Activated CD4-positive, alpha-beta T cell treated with anti-CD3 and anti-CD28 coated beads, Interleukin-2, amount 50 U/mL, for 24 hours (primary cell): ENCODE measurements at places on chromosomes 1 and 21.
A peak's percentile ranks its signal among the peaks of the same experiment; 100 is the strongest.

DNA sequence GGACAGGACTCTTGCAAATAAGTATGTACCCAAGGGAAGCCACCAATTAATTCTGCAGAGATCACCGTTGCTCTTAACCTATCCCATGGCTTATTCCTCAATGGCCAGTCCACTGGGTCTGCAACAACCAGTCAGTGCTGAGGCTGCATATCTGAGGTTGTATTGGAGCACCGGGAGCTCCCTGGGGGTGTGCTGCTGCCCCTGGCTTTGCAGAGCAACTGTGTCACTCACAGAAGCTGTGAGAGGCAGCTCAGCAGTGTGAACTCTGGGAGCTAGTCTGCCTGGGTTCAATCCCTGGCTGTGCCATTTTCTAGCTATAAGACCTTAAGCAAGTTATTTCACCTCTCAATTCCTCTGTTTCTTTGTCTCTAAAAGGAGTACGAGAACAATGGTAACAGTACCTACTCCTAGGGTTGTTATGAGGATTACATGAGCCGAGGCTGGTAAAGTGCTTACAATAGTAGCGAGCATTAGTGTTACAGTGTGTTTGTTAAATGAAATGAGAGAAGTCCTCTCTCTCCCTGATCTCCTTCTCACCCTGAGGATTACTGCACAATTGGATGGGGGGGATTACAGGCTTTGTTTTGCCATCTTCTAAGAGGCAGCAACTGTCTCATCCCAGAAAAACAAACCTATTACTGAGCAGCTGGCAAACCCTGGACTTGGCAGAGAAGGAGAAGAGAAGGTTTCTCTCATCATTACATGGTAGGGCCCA, 3.6 kb downstream of the RXRG start:
- DNase-seq = no peak

GRCh38 chr1:172431721-172432192, 11.3 kb downstream of the C1orf105 start:
- no peak for DNase-seq

- no peak for DNase-seq
These were observed 14.3 kb upstream of the SEC16B start for GRCh38 chr1:177984136-177984525.

DNA sequence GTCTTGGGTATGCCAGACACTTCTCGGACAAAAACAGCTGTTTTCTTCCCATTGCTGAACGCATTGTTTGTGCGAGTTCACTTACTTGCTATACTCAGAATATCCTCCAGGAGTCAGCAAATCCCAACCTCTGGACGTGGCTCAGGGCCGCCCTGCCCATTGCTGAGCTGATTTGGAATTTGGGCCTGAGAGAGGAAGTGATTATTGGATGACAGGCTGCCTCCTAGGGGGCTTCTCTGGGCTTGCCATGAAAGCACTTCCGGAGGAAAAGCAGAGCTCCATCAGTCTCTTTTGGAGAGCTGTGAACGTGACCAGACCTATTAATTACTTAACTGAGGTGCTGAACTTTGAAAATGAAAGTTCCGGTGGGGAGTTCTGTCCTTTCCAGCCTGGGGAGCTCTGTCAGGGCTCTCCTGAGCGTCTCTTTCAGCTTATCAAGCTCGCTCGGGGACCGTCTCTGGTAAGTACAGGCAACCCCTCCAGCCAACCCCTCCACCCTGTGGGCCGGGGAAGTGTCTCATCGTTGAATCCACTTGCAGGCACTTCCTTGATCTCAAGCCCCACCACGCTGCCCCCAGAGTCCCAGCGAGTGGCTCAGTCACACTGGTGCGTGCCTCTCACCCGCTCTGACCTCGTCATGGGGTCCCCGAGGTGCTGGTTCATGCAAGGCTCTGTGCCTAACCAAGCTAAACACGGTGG, 76.9 kb downstream of the CLIC6 start:
- DNase-seq = peak; percentile 46

GRCh38 chr1:181588631-181589030, 105.3 kb downstream of the CACNA1E start:
- DNase-seq = no peak

DNA sequence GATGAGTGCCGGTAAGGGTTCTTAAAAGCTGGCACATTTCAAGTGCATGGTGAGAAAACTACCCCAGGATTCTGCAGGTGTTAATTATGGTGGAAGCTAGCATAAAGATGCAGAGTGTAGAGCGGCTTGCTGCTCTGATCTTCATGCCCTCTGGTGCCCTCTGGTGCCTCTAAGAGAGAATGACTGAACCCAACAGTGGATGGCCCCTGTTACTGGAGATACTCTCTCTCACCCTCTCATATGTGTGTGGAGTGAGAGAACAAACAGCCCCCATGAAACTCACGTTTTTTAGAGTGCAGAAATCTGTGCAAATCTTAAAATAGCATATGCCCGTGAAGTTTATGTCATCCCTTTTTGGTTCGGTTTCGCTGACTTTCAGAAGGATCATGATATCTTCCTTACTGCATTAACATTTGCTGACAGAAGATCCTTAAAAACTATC, 90.0 kb downstream of the GRIK1 start:
- DNase-seq = peak; percentile 33

DNA sequence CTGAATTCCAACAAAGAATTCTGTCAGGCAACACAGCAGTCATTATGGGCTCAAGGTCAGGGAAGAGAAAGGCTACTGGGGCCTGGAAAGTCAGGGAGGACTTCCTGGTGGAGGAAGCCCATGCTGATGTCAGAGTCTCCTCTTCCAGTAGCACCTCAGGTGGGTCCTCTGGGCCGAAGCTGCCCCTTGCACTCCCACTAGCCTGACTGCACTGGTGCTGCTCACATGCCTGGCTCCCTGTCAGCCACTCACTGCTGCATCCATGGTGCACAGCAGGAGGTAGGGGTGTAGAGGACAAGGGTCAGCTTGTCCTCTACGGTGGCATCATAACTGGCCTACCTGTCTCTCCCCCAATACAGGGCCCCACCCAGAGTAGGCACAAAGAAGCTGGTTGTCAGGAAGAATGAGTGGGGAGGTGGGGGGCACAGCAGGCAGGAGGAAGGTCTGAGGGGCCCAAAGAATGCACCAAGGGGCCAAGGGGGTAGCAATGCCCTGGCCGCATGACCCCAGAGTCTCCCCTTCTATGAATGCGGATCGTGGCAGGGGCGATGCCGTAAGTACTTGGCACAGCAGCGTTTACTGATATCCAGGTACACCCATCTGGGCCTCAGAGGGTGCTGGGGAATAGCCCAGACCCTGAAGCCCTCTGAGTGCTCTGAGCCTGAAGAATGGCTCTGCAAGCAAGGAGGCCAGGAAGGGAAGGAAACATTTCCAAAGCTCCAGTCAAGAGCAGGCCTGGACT, 80.3 kb downstream of the GLIS1 start:
- DNase-seq = no peak

- DNase-seq = no peak
These were observed 5.5 kb upstream of the STX6 start for GRCh38 chr1:181028196-181028595.

GRCh38 chr1:89166705-89167104, 9.1 kb downstream of the GBP7 start:
- no peak for DNase-seq

DNA sequence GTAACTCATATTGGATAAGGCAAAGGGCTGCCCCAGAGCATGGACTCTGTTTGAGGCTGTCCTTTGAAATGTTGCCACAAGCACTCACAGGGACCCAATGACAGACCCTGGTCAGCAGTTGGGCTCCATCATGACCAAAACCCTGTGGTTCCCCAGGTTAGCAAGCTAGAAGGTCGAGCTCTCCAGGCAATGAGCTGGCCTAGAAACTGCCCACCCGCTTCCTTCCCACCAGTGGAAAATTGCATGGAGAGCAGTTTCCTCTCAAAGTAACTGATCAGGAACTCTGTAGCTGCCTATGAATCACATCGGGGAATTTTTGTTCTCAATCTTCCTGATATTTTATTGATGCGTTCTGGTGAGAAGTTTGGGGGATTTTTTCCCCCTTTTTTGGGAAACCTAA, 52.8 kb downstream of the FHAD1 start:
- no peak for DNase-seq

DNA sequence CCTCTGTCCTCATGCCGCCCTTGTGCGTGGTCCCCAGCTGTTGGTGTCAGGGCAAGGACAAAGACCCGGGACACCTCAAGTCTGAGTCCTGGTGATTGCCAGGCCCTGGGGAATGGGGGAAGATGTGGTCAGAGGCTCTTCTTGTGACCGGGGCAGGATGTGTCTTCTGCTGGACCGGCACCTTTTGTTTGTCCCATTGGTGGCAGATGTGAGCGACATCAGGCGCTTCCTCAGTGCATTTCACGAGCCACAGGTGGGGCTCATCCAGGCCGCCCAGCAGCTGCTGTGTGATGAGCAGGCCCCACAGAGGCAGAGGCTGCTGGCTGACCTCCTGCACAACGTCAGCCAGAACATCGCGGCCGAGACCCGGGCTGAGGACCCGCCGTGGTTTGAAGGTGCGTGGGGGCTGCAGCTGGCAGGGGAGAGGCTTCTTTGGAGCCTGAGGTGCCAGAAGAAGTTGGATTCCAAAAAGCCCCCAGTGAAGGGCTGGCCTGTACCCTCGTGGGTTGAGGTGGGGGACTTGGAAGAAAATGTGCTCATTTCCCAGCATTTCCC, 8.4 kb downstream of the DFFB start:
- no peak for DNase-seq

DNA sequence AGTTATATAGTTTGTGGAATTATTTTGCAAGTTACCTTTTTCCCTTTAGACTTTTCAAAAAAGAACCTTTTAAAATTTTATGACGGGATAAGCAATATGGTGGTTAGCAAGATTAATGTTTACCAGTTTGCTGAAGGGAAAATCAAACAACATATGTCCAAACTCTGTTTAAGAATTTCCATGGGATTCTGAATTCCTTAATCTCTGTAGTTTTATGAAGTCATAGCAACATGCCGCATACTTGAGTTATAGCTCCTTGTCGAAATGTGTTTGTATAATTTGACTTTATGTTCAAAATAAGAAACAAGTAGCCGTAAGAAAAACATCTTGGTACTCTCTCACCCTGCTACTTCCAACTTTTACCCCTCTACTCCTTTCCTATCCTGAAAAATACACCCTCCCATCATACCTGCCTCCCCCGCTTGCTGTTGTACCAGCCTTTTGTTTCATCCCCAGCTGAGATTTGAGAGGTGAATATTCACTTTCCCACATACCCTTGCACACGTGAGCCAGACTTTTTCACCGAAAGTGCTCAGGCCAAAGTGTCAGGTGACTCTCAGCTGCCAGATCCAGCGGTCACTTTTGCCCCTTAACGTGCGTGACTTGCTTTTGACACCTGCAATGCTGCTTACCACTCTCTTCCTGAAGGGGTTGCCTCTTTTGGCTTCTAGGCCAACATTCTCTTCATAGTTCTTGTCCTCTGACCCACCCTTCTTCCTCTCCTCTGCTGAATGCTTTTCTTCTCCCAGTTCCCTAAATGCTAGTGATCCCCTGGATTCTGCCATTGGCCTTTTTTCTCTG, 83.5 kb upstream of the ZNF326 start:
- DNase-seq = no peak

- no peak for DNase-seq
These were observed 2.3 kb downstream of the LHX9 start for GRCh38 chr1:197919346-197920066.

DNA sequence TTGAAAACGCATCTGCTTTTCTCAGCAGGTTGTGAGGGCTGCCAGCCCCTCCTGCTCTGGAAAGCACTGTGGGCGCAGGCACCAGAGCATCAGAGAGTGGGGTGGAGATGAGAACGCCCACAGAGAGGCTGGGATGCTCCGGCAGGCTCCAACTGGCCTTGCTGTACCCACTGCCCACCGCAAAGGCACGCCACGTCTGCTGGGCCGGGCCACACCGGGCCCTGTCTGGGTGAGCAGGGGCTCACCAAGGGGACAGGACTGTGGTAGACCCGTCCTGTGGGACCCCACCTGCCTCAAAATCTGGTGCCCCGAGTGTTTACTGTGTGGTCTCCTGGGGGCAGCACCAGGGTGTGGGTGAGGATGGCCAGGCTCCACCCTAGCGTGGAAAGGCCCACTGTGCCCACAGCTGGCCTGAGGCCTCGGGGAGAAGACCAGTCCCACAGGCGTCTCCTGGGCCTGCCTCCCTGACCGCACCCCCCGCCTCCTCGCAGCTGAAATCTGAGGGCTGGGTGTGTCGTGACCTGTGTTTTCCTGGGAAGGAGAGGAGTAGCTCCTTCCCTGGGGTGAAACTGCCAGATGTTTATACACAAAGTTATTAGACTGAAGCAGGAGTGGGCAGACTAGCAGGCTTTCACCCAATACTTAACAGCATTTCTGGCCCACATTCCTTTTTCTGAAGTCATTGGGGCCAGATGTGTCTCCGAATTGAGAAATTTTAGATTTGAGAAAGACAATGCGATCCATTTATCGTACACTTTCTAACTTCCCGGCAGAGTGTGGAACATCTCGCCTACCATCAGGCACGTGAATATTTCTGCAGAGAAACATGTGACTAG, 53.8 kb downstream of the STUM start:
- DNase-seq = no peak

GRCh38 chr1:54857141-54857540, 29.9 kb downstream of the DHCR24 start:
- no peak for DNase-seq

DNA sequence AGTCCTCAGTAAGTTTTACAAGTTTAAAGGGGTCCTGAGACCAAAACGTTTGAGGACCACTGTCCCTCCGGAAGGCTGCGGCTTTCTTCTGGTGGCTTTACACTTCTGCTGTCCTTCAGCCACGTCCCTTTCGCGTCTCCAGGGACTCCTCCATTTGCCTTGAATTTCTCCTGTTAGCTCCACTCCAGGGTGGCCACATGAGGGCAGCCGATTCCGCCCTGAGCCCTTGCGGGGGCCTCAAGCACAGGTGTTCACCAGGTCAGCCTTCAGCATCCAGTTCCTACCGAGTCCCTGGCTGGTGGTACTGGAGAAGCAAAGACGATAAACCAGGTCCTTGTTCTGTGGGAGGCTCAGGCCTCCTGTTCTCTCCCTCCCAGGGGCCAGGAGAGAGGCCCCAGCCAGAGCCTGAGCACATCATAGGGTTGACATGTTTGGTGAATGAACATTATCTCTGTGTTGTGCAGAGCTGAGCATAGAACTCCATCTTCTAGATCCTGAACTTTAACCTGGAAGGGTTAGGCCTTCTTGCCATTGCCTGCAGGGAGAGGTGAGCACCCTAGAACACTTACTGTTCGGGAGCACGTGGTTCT, 27.4 kb upstream of the COQ8A start:
- peak; percentile 26 for DNase-seq

DNA sequence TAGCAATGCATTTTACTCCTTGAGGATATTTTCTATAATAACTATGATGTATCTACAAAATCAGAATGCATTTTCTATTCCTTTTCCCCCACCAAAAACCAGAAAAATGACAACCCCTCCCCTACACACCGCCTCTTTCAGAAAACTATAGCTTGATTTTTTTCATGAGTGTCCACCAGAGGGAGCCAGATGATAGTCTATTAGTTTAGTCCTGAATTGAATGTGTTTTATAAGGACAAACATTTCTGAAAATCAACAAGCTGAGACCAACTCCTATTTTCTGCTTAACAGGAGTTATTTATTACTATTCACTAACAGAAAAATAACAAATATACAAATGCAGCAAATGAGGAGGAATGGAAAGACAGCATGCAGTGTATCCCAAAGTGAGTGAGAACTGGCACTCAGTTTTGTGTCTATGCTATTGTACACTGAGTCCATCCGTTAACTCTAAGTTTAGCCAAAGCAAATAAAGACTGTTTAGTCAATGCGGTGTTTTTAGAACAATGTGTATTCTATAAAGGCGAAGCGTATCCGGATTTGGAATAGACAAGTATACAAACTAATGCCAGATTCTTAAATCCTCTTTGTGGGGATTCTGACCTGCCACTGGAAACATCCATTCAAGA, 182.6 kb downstream of the VAV3 start:
- DNase-seq = peak; percentile 64
